ENCODE measurements at places on chromosomes 6 and 20.

DNA sequence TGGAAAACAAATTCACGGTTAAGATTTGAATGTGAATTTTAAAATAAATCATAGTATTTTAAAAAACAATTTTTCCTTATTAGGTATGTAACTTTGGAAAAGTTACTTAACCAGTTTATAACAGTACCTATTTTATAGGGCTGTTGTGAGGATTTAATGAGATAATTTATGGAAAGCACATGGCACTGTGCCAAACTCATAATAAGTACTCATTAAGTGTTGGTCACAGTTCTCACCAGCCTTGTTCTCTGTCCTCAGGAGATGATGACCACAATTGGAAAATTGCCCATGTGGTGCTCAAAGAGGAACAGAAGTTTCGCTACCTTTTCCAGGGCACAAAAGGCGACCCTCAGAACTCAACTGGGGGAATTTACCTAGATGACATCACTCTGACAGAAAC, 39.6 kb downstream of the MEP1A start:
- no peak for DNase-seq

- DNase-seq, result no peak
Observed at GRCh38 chr6:159169193-159169555, at the start of gene FNDC1. Gene FNDC1, plus strand, starts transcription at chr6:159169400. Its CDS starts 197 bp downstream, at chr6:159169597.

DNA sequence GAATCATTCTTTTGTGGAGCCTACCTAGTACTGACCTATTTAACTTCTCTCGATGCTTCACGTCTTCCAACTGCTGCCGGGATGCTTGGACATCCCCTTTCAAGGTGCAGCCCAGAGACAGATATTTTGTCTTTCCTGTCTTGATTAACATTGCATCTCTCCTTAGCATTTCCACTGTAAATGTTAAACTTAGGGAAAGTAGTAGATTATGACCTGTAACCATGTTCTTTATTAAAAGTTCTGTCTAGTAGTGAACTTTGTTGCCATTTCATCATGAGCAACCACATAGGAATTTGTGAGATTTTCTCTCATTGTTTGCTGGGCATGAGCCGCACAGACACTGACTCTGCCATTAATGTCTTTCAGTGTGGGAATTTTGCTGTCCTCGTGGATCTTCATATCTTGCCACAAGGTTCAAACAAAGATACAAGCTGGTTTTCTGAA, 117.9 kb downstream of the JAG1 start:
- no peak for DNase-seq

- DNase-seq, result no peak
Observed at GRCh38 chr20:6104493-6105188, 18.2 kb downstream of the FERMT1 start.

GRCh38 chr20:43534791-43535350, 24.0 kb upstream of the SGK2 start:
- no peak for DNase-seq

DNA sequence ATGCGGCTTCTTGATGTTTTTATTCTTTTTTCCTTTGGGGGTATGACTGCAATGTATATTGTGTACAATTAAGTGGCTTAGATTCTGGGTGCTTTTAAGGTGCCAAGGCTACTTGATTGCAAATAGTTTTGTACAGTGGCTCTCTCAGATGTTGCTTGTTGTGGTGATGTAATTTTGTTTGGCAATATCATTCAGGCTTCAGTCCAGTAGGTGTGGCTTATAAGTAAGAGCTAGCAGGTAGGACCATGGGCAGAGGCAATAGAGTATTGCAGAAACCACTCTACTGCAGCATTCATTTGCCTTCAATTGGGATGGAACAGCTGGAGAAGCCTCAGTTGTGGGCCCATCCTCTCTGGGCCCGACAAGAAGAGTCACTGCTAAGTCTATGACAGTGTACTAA, 407.9 kb upstream of the MAN1A1 start:
- DNase-seq, result no peak

DNA sequence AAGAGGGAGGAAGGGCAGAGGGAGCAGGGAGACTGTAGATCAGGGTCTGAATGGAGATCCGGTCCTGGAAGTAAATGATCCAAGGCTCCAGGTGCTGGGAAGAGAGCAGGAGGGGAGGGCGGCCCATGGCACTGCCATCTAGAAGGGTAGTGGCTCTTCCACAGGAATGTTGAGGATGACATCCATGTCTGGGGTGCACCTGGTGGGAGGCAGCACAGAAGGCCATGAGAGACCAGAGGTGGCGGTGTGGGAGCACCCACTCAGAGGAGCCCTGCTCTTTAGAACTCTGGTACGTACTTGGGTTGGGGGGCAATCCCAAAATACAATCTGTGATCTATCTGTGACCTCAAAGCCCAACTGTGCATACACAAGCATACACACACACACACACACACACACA, 13.5 kb downstream of the DEFB132 start:
- DNase-seq, result no peak

- no peak for DNase-seq
Observed at GRCh38 chr20:11248687-11249638, 575.2 kb upstream of the JAG1 start.

GRCh38 chr6:151073146-151073545, 166.6 kb upstream of the AKAP12 start:
- DNase-seq, result no peak

DNA sequence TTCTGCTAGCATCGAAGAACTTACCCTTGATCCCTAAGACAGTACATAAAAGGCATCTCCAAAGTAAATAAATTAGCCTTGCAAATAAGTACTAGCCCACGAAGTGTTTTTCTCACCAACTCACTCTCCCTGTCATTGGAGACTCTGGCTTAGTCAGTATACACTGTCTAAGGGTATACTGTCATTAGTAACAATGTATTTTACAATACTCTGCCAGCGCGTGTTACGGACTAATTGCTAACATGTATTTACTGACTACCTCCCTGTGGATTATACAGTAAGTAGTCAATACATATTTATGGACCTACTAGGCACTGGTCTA, 72.1 kb downstream of the NFATC2 start:
- DNase-seq, result no peak

DNA sequence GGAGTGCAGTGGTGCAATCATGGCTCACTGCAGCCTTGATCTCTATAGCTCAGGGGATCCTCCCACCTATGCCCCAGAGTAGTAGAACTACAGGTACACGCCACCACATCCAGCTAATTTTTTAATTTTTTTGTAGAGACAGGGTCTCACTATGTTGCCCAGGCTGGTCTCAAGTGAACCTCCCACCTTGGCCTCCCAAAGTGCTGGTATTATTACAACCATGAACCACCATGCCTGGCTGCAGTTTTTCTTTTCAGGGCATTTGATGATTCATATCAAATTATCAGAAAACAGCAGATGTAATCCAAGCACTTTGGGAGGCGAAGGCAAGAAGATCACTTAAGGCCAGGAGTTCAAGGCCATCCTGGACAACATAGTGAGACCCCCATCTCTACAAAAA, 88.4 kb upstream of the JARID2 start:
- DNase-seq, result no peak
